GM23338 (cell line): ENCODE measurements at places on chromosomes 3 and 15.

GRCh38 chr3:13092621-13093617 is 19.7 kb upstream of the IQSEC1 start:
- no peak for DNase-seq

DNA sequence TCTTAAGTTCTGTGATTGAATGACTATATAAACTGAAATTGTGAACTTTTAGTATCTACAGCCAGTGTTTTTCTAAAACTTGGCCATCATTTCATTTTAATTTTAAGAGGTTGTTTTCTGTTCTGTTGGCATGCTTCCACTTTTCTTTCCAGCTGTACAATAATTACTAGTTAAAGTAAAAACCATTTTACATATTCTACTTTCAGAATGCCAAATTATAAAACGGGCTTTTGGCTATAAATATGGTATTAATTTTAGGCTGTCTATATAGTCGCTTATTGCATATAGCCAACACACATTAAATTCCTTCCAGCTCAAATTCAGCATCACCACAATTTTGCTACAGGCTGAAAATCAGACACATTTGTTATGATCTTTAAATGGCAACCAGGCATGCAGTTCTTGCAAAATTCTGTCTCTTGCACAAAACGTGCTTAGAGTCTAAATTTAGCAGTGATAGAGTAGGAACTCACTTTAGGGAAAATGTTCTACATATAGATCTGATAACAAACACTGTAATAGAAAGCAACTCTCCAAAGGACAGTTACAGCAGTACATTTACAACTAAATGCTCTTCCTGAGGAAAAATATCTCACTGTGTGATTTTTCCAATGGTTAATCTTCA is 81.1 kb downstream of the BTD start:
- no peak for DNase-seq

- no peak for DNase-seq
These were observed 94.1 kb upstream of the GOLGA8J start for GRCh38 chr15:29988701-29989100.

- no peak for DNase-seq
These were observed 19.4 kb upstream of the PRR20G start for GRCh38 chr3:127307112-127307835.

DNA sequence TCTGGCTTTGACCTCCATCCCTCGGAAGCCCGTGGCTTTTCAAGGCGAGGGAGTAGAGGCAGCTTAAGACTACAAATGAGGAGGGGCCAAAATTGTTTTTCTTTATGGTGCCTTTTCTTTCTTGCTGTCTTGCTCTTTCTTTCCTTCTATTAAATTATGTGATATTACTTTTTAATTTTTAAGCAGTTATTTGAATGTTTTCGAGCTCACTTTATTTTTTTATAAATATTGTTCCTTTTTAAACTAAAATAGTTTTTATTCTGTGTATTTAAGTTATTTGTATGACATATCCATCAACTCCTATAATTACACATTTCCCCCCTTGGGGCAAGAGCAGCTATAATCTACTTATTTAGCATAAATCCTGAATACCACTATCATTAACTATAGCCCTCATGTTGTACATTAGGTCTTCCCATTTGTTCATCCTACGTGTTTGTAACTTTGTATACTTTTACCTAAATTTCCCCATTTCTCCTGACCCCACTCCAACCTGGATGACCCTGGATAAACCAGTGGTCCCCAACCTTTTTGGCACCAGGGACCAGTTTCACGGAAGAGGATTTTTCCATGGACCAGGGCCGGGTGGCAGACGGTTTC is 622 bp upstream of the PLSCR1 start:
- DNase-seq: no peak

DNA sequence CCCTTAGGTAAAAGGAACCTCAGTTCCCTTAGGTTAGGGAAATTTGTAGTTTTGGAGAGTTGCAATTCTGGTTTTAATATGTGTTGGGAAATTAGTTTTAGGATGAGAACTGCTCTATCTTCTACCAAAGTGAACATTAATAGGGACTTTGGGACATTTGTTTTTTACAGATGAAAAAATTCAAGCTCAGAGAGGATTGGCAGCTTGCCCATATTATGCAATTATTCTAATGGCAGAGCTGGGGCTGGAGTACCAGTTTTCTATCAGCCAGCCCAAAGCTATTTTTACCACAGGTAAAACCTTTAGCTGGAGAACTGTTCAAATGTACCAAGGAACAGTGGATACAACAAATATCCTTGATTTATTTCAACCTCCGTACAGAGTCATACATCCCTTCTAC is 127.0 kb downstream of the CPNE4 start:
- DNase-seq: no peak

- DNase-seq: no peak
These were observed 16.4 kb downstream of the ESYT3 start for GRCh38 chr3:138450704-138451424.

DNA sequence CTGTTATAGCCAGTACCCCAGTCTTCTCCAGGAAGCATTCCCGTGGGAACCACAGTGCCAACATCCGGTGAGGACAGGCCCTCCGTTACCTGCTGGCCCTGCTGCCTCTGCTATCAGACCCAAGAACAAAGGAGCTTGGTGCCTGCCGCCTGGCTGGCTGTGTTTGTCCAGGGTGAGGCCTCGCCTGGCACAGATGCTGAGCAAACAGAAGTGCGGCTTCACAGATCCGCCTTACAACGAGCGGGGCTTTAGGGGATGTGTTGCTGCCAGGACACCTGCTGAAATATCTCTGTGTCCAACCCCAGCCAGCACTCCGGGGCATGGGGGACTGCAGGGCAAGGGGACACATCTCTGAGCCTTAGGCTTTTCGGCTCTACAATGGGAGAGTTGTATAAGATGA is 2.2 kb upstream of the EPHB3 start:
- no peak for DNase-seq

DNA sequence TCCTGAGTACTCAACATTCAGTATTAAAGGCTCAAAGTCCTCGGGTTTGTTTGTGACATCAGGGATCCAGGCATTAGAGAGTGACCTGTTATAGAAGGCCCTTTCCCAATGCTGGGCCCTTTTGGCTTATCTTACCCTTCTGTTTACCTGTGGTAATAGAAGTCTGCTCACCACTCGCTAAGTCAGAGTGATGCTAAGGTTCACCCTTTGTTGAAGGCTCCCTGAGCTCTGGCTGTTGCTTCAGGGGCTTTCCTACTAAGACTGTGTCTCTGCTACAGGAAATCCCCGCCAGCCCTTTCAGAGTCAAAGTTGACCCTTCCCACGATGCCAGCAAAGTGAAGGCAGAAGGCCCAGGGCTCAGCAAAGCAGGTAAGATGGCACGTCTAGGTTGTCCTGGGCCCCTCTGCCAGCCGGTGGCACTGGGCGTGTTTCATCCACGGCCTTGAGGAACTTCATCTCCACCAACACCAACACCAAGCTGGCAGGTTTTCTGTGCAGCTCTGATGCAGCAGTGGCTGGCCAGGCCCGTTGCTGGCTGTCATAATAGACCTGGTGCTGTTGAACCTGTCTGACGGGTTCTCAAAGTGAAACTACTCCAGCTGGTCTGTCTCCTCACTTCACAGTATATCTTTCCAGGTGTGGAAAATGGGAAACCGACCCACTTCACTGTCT is 99.1 kb downstream of the DNASE1L3 start:
- no peak for DNase-seq

DNA sequence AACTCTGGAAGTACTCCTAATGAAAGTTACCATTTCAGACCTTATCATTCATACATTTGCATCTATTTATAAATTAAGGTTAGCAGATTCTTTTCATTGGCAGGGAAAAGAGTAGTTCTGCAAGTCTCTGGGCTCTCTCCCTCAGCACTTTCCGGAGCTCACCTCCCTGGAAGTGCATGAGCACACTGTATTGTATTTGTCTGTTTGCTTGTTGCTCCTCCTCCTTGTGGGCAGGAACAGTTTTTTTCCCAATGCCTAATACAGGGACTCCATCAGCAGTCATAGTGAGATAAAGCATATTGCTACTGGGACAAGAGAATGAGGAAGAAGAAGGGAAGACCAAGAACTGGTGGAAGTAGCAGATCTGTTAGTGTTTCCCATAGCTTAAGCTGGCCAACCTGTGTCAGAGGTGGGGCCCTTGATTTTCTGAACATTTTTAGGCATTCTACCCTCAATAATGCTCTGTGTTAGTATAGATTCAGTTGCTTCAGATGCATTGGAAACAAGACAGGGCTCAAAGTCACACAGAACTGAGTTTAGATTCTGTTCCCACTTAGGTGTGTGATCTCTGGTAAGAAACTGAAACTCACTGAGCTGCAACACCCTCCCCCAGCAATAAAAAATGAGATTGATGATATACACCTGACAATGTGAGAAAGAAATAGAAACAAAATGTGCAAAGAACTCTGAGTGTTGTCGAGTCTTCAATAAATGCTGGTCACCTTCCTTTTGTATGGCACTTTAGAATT is 407.8 kb downstream of the TUSC7 start:
- no peak for DNase-seq
